ENCODE measurements at places on chromosomes 3 and 15.

- DNase-seq: no peak
Measured at GRCh38 chr15:99712415-99712814, 20.8 kb downstream of the LYSMD4 start.

DNA sequence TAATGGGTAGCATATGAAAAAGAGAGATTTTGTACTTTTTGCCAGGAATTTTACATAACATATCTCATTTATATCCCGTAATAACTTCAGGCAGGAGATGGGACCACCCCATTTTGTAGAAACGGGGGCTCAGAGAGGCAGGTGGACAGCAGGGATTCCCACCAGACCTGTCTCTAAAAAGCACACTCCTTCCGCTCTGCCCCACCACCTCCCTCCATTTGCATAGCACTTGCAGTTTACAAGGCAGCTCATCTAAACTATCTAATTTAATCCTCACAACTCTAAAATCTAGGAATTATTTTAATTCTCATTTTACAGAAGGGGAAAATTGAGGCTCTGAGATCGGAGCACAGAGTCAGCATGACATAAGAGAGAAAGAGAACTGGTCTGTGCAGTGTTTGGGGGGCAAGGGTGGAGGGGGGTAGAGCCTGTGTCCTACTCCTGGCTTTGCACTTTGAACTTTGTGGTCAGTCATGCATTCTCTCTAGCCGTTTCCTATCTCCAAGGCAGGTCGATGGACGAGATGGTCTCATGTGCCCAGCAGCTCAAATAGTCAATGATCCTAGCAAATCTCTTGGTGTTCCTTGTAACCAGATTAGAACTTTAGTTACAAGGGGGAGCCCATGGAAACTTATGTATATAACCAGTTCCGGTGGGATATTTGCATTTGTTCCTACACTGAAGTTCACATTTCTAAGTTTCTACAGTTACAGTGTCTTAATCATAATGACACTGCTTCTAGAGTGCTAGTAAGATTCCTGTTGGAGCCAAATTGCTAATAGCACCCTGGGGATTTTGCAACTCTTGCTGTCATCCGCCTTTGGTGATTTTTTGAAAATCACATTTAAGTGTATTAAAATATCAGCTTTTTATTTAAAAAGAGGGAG, 18.6 kb downstream of the CRYGS start:
- DNase-seq: no peak

DNA sequence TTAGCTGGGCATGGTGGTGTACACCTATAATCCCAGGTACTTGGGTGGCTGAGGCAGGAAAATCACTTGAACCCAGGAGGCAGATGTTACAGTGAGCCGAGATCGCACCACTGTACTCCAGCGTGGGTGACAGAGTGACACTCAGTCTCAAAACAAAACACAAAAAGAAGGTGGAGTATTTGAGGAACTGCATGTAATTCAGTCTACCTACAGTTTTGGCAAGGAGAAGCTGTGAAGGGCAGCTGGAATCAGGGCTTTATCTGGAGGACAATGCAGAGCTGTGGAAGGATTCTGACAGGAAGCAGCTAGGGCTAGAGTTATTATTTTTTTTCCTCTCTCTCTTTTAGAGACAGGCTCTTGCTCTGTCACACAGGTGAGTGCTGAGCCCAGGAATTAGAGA, 6.8 kb downstream of the H1-8 start:
- no peak for DNase-seq

GRCh38 chr15:77706482-77707244, 74.0 kb upstream of the LINGO1 start:
- DNase-seq: no peak

- DNase-seq: no peak
Measured at GRCh38 chr3:133763797-133764683, 17.8 kb downstream of the TF start.

DNA sequence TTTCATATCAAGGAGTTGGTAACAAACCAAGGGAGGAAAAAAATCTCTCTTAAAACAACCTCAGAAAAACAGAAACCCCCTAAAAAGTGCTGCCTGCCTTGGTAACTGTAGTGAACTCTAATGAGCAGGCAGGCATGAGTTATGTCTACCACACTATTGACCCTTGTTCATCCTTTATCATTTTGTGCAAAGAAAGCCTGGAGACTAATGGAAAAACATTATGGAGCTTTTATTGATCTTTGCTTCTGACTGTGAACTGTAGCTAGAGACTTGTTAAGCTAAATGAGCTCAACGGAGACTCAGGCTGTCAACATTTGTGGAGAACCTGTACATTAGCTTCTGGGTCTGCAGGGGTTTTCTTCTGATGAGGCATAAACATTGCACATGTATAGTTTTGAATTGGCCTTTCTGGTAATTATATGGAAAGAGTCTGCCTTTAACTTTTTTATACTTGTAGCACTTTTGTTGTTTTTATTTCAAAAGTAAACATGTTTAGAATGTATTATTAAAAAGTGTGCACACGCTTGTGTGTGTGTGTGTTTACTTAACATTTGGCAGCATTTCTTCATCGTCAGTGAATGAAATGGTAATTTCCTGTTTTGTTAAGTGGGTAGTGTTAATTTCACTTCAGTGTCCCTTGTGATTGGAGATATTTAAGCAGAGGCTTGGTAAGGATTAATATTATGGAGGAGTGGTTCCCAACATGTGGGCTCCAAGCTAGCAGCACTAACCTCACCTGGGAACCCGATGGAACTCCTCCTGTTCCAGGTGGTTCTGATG, 15.9 kb upstream of the SPTSSB start:
- DNase-seq: no peak

DNA sequence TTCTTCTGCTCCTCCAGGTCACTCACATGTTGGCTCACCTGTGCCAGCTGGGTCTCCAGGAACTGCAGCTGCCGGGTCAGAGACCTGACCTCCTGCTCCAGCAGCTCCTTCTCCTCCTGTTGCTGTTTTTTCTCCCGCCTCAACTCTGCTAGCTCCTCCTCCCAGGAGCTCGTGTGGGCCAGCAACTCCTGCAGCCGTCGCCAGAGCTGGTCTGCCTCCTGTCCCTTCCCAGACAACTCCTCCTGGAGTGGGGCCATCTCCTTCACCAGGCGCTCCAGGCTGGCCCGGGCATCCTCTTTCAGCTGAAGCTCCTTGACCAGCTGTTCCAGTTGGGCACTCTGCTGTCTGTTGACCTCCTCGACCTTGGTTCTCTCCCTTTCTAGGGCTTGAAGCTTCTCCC, 24.5 kb downstream of the CXCR6 start:
- no peak for DNase-seq

GRCh38 chr3:118239253-118239652, 795.4 kb downstream of the IGSF11 start:
- DNase-seq: no peak

- no peak for DNase-seq
Measured at GRCh38 chr15:69390575-69390974, 23.6 kb upstream of the KIF23 start.

DNA sequence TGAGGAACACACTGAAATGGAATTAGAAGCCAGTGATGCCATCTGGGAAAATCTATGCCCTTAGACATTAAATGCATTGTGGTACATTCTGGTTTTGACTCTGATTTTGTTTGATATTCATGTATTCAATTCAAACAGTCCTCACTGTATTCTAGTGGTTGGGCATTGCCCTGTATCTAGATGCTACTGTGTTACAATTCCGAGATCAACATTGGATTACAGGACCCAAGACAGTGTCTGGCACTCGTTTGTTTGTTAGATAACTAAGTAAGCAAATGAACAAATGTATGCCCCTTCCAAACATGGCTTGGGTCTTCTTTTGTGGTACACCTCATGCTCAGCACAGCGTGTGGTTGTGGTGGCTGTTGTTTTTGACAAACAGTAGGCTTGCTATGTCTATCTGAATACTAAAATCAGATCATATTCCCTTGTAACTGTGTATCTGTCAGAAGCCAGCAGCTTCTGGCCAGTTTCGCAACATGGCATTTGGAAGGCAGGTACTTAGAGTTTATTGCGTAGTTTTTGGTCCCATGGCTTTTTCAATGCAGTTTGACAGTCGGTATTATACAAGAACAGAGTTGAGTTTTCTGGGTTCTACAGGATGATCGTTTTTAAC, 5.7 kb downstream of the FILIP1L start:
- no peak for DNase-seq

- DNase-seq: no peak
Measured at GRCh38 chr3:185726254-185726967, 98.4 kb downstream of the IGF2BP2 start.

DNA sequence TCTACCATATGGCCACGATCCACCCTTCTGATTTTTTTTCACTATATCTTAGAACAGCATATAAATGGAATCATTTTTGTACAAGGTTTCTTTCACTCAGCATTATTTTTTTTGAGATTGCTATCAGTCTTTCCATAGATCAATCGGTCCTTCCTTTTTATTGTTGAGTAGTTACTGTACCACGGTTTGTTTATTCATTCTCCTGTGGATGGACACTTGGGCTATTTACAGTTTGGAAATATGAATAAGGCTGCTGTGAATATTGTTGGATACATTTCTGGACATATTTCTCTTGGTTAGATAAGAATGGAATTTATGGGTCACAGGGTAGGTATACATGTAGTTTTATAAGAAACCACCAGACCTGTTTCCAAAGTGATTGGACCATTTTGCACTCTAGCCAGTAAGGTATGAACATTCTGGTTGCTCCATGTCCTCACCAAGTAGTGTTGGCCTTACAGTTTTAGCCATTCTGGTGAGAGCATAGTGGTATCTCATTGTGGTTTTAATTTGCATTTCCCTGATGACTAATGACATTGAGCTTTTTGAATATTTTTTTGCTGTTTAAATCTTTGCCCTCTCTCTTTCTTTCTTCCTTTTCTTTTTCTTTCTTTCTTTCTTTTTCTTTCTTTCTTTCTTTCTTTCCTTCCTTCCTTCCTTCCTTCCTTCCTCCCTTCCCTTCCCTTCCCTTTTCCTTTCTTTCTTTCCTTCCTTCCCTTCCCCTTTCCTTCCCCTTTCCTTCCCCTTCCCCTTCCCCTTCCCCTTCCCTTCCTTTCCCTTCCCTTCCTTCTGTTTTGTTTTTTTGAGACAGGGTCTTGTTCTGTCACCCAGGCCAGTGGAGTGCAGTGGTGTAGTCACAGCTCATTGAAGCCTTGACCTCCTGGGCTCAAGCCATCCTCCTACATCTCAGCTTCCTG, 49.2 kb downstream of the LRRK1 start:
- no peak for DNase-seq

DNA sequence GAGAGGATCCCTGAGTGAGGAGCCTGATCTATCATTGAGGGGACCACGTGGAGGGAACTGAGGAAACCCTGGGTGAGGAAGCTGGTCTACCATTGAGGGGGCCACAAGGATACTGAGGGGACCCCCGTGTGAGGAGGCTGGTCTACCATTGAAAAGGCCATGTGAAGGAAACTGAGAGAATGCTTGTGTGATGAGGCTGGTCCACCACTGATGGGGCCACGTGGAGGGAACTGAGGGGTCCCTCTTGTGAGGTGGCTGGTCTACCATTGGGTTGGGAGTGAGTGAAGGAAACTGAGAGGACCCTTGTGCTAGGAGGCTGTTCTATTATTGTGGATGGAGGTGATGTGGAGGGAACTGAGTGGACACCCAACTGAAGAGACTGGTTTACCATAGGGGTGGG, 161.3 kb downstream of the FBLN2 start:
- no peak for DNase-seq

GRCh38 chr15:66100761-66101160, 152.8 kb downstream of the MEGF11 start:
- no peak for DNase-seq

GRCh38 chr3:134319931-134320330, 54.3 kb downstream of the AMOTL2 start:
- no peak for DNase-seq

- DNase-seq: no peak
Measured at GRCh38 chr3:157045238-157045850, 114.6 kb downstream of the CCNL1 start.

GRCh38 chr3:160038862-160039562, 50.4 kb downstream of the IL12A start:
- DNase-seq: peak; percentile 78

DNA sequence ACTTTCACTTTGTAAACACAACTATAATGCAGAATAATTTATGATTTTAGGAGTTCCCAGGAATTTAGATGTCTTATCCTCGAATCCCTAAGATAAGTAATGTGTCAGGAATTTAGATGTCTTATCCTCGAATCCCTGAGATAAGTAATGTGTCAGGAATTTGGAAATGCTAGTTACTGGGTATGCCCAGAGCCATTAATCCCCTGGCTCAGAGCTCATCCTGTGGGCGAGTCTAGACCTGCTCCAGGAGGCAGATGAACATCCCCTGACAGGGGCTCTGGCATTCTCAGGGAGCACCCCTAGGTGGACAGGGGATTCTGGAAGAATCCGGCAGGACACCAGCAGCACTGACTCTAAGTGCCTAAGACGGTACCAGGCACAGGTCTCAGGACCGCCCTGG, 163.3 kb downstream of the ARRDC4 start:
- no peak for DNase-seq

- no peak for DNase-seq
Measured at GRCh38 chr15:98657721-98658120, 9.4 kb downstream of the IGF1R start.

DNA sequence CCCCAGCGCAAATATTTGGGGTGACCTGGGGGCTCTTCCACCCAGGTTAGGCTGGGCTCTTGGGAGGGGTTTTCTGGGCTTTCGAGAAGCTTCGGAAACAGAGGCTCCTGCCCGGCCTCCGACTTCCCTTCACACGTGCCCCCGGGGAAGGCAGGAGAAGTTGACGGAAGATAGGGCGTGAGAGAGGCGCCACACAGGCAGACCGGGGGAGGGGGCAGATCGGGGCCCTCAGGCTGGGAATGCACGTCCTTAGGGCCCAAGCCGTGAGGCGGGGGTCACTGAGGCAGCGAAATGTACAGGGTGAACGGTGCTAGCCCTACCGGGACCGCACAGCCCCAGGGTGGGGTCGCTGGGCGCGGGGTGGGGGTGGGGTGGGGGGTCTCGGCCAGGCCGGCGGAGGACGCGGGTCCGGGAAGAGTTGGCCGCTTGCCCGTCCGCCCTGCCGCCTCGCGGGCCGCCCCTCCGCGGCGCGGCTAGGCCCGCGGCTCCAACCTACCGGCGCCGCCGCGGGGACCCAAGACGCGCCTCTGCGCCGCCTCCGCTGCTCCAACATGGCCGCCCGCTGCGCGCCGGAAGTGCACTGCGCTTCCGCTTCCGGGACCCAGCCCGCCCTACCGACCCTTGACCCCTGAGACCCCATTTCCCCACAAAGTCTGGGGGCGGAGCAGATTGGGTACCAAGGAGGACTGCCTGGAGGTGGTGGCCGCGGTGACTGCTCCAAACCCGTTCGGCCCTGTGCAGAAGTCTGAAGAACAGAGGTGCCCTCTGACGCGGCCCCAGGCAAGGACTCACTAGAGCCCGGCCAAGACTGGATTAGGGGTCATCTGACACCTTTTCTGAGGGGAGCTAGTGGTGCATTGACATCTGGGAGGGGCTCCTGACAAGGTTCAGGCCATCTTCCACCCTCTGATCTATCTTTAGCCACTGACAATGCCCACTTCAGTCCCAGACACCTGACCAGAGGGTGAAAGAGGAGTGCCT, at the start of gene CCDC71:
TSS of gene CCDC71 (minus strand) at position 561 of the 981 bp plus-strand sequence. CDS start 2,123 bp downstream, outside the sequence.
- peak; percentile 74 for DNase-seq

All from pancreas (tissue), 10 donors.